ENCODE measurements at places on chromosomes 3 and 15. TPM values are rescaled to one million over a fixed set of nuclear protein-coding genes. Genes with fewer than 3 reads are reported as not detected.

- DNase-seq, result no peak
These were observed 259.2 kb downstream of the C3orf38 start for GRCh38 chr3:88408935-88409334.

DNA sequence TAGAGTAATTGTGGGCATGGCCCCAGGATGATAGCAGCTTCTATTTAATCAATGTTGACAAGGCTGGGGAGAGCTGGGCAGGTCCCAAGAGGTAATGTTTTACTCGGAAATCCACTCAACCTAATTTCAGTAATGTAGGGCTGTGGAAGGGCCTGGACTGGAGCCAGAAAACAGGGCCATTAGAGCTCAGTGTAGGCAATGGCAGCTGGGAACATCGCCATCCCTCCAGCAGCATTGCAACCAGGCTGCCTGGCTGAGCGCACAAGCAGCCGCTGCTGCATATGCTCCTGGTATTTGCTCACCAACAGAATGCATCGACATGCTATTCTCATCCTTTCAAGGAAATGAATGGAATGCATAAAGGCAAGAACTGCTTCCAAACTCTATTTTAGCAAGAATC, 90.0 kb downstream of the GAP43 start:
- peak; percentile 59 for DNase-seq

DNA sequence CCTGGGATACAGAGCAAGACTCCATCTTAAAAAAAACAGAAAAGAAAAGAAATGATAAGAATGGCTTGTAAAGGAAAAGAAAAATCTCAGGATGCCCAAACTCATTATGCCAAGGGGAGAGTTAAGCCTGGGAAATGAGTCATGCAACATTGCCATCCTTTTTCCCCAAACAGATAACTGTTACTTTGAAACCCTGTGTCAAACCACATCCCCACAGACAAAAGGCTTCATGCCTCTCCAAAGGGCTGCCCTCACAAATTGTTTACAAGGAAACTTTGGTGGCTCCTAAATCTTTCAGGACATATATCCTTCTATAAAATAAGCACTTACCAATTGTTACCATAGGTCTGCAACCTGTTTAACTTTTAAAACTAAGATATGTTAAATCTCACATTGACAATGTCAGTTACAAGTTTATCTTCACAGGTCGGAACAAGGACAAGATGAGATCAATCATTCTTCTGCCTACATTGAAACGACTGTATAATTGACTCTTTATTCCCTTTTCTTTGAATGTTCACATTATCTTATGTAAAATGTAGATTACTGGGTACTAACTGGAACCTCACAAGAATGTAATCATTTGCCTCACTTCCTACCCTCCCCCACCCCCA, 18.6 kb upstream of the SENP7 start:
- DNase-seq, result no peak

GRCh38 chr15:59879506-59880265, 124.4 kb upstream of the FOXB1 start:
- peak; percentile 15 for DNase-seq

DNA sequence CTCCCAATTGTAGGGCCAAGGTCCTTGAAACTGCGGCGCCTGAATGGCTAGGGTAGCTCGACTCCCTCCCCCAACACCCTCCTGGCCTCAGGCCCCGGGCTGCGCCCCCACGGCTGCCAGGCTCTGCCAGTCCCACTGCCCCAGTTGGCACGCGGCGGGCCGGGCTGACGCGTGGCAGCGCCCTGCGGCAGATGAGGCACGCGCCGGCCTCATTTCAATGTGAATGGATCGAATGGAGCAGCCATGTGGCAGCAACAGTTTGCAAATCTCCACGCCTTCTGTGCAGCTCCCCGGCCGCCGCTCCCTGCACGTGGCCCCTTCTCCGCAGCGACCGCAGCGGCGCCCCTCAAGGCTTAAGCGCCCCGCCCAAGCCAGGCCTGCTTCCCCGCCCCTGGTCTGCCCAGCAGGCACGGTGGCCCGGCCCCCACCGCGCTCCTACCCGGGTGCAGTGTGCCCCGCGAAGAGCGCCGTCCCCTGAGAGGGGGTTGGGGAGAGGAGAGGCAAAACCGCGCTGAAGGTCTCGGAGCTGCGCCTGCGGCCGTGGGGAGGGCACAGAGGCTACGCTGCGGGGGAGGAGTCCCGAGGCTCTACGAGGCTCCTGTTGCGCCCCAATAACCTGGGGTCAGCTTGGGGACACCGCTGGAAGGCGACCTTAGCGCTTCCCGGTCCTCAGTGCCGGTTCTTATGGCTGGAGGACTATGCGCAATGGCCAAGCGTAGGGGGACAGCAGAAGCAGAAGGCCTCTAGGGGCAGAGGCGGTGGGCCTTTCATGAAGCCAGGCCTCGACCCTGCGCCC, 3.1 kb upstream of the DLL4 start:
- DNase-seq, result peak; percentile 37

DNA sequence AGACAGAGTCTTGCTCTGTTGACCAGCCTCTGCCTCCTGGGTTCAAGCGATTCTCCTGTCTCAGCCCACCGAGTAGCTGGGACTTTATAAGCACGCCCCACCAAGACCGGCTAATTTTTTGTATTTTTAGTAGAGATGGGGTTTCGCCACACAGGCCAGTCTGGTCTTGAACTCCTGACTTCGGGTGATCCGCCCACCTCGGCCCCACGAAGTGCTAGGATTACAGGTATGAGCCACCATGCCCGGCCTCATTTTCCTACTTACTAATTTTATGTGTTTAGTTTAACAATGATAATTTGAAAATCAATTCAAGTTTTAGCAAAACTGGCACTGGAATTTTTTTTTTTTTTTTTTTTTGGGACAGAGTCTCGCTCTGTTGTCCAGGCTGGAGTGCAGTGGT, 336.5 kb downstream of the LPP start:
- no peak for DNase-seq

DNA sequence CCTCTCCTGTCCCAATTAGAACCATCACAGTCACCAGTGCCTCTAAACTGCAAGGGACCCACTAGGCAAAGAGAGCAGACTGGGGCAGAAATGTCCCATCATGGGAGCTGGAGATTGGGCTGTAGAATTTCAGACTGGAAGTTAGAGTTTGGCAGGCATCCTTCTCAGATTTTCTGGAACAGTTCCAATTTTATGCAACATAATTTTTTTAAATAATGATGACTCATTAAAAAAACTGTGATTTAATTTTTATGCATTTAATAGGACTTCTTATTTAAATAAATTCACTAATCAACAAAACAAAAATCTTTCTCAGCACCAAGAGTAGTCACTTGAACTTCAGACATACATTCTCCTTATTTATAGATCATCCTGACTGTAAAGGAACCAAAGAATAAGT, 84.6 kb upstream of the SLC7A14 start:
- DNase-seq, result no peak

- DNase-seq, result peak; percentile 84
These were observed 563.6 kb upstream of the NAALADL2 start for GRCh38 chr3:174295306-174296092.

- peak; percentile 72 for DNase-seq
These were observed 73.0 kb downstream of the COL8A1 start for GRCh38 chr3:99711351-99711750.

DNA sequence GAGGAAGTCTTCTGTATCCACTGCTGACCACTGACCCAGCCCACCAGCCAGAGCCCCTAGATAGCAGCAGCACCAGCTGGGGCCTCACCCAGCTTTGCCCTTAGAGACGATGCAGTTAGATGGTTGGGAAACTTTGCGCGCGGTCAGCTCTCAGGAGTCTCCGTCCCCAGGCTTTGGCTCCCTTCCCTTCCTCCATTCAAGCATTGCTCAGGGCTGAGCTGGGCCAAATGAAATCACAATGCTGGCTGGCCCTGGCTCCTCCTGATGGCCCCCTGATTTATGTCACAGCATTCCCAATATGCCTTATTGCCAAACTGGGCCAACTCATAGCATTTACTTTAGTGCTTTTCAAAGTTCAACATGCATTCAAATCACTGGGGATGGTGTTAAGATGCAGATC, 34.6 kb upstream of the RHCG start:
- DNase-seq, result no peak

DNA sequence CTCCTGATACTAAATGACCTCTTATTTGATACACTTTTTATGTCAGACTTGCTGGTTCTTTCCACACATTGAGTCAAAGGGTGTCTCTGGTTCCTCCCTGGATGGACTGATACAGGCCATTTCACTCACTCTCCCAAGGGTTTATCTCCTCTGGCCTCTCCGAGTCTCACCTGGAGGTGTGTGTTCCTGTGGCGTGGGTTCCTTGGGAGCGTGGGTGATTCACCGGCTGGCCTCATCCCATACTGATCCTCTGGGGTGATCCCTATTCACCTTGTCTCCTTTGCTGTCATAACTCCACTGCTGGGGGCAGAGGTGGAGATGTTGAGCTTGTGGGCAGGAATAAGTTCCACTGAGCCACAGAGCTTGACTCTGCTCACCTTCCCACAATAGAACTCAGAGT, 61.1 kb downstream of the ST6GAL1 start:
- DNase-seq, result no peak

DNA sequence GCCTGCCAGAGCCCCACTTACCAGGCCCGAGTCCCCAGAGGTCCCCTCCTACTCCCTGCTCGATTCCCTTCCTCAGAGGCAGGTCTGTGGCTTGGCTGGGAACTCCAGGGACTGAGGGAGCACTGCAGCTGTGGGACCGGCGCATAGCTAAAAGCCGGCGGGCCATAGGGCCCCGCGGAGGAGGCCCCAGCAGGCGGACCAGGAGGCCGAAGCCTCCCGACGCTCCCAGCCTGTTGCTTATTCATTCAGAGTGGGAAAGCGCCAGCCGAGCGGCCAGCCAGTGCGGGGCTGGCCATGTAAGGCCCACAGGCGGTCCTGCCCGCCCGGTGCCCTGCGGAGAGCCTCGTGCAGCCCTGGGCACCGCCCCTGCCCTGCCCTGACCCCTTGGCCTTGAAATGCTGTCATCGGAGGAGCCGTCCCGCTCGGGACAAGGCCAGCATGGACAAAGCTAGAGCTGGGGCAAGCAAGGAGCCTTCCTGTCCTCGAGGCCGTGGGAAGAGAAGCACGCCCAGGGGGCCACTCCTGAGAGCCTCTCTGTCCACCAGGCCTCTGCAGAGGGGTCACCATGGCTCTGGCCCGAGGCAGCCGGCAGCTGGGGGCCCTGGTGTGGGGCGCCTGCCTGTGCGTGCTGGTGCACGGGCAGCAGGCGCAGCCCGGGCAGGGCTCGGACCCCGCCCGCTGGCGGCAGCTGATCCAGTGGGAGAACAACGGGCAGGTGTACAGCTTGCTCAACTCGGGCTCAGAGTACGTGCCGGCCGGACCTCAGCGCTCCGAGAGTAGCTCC, at the start of gene LOXL1:
LOXL1 (plus strand) TSS at position 244 of the 784 bp plus-strand sequence; CDS start at position 566, 322 bp downstream.
- peak; percentile 89 for DNase-seq

- peak; percentile 53 for DNase-seq
These were observed 127.0 kb downstream of the CHSY1 start for GRCh38 chr15:101124731-101125451.

- DNase-seq, result no peak
These were observed 210.3 kb upstream of the CNTN6 start for GRCh38 chr3:882533-882932.

GRCh38 chr15:53453253-53454105, 306.0 kb downstream of the WDR72 start:
- DNase-seq, result no peak

The ZNF502 gene
- total RNA-seq, result 8.4 TPM

The CCR9 gene
- 0.09 TPM for total RNA-seq

The CFAP100 gene
- total RNA-seq, result not detected
